ENCODE measurements at places on chromosomes 3 and 15.

GRCh38 chr3:186909078-186909853, 21.1 kb upstream of the ST6GAL1 start:
- no peak for DNase-seq

DNA sequence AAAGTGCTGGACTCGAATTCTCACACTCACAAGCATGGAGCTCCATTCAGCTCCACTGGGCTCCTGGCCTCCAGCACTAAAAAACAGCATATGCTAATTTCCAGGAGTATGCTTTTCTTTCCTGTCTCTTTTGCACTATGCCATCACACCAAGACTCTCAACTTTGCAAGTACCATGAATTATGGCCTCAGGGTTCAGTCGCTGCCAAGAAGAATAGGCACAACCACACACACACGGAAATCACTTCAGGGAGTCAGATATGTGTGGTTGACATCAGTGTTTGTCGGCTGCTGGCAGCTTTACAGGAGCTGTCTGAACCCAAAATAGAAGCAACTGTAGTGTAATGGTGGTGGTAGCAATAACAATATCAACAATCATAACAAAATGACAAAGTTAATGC, 305.0 kb upstream of the SLCO3A1 start:
- DNase-seq, result no peak

GRCh38 chr3:61227799-61228198, 23.5 kb downstream of the FHIT start:
- no peak for DNase-seq

DNA sequence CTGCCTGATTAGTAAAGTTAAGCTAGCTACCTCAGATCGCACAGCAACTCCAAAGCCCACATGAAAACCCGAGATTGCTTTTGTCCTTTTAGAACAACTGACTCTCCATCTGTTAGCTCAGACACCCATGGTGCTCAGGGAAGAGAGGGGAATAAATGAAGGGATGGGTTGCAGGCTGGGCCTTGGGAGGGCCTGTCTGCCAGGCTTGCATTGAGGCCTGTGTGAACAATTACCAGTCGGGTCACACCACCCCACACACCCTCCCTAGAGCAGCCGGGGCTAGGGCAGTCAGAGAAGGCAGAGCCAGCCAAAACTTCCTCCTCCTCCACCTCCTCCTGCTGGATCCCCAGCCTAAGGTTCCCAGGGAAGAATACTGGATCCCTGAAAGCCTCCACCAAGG, 8.8 kb upstream of the PRKAR2A start:
- DNase-seq, result no peak

GRCh38 chr3:184914628-184915027, 102.7 kb downstream of the VPS8 start:
- no peak for DNase-seq

GRCh38 chr3:115523458-115523857, 99.9 kb upstream of the GAP43 start:
- DNase-seq, result no peak

DNA sequence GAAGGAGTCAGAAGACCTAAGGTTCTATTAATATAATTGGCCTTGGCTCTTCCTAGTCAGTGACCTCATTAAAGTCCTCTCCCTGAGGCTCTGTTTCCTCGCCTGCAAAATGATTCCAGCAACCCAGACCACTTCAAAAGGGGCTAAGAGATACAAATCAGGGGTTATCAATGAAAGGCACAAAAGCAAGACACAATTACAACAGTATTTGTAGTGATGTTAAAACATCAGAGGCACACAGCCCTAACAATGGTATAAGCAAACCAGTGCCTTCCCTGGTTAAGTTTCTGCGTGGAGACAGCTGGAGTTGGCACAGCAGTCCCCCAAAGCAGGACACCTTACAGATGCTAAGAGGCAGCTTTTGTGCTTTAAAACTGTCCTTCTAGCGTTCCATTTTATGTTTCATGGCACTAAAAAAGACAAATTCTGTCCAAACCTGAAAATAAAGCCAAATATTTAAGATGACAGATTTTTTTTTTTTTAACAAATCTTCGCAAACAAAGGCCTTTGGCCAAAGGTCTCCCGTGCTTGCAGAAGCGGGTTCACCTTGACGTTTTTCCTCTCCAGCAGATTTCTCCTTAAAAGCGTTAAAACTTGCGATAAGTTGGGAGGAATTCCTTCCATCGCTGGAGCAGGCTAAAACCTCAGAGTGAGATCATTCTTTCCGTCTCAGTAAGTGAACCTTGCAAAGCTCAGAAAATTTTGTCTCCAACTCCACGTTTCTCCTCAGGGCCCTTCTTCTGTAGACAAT, 999 bp downstream of the ZNF280D start:
- DNase-seq, result peak; percentile 30

- no peak for DNase-seq
These were observed 388.7 kb upstream of the RGMA start for GRCh38 chr15:93477721-93478120.

GRCh38 chr3:155805802-155806618, at the start of gene C3orf33:
Gene C3orf33 (minus strand): TSS chr3:155806278. CDS start chr3:155806252, 26 bp downstream.
- DNase-seq, result peak; percentile 69

- DNase-seq, result no peak
These were observed 60.2 kb downstream of the CORO2B start for GRCh38 chr15:68638953-68639515.

DNA sequence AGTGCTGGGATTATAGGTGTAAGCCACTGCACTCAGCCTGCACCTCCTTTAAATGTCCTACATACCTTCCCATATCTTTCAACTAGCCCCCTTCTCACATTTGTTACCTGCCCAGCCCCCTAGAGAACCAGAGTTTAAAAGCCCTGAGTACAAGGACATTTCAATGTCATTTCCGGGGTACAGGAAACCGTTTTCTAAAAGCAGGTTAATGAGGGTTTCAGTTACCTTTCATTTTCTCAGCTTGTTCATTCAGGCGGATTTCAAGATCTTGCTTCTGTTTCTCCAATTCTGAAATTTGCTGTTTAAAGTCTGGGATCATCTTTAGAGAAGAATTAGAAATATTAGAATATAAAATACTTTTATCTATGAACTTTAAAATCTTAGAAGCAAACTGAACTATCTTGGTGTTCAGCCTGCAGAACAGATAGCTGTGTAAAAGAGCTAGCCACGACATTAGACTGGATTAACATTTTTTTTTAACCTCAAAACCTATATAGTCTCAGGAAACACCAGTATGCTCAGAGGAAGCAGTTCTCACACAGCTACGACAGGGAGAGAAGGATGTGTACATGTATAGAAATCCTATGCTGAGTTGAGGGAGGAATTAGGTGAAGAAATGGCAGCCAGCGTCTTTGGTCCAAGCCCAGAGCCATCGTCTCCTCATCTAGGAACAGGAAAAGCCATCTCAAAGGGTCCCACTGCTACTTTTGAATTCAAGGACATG, 29.9 kb upstream of the GNB5 start:
- DNase-seq, result no peak

DNA sequence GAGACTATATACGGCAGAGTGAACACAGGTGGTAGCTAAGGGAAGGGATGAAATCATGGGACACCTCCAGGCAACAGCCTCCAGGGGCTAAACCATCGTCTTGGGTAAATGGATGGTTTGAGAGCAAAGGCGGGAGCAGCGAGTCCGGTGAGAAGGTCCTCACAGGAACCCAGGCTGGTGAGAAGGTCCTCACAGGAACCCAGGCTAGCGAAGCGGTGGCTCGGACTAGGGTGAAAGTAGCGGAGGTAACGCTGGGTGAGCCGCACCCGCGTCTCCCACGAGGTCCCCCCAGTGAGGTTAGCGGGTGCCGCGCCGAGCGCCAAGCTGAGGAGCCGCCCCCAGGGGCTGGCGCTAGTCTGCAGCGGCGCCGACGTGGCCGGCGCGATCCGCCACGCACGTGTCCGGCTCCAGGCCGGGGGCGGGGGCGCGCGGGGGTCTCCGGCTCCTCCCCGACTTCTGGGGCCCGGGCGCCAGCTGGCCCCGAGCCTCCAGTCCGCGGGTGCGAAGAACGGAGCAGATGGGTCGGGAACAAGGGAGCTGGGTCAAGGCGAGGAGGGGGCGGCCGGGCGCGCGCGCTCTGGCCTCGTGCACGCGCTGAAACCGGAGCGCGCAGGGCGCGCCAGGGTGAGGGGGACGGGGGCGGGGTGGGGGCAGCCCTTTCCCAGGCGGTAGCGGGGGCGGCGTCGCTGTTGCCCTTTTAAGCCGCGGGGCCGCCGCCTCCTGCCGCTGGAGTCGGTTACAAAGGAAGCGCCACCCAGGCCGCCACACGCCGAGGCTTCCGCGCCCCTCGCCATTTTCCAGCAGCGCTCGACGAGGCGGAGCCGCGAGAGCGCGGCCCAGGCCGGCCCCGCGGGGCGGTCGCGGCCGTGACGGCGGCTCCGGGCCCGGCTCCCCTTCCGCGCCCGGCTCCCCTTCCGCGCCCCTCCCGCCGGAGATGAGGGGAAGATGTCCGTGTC, at the start of gene UBE2Q2:
Gene UBE2Q2, plus strand, starts transcription at position 726 of the 956 bp plus-strand sequence. Its CDS starts 220 bp downstream, at position 946.
- DNase-seq, result peak; percentile 62

GRCh38 chr15:76198456-76199105, 112.7 kb downstream of the ETFA start:
- no peak for DNase-seq

- peak; percentile 34 for DNase-seq
These were observed 119.5 kb downstream of the FRMD5 start for GRCh38 chr15:44075535-44075934.

DNA sequence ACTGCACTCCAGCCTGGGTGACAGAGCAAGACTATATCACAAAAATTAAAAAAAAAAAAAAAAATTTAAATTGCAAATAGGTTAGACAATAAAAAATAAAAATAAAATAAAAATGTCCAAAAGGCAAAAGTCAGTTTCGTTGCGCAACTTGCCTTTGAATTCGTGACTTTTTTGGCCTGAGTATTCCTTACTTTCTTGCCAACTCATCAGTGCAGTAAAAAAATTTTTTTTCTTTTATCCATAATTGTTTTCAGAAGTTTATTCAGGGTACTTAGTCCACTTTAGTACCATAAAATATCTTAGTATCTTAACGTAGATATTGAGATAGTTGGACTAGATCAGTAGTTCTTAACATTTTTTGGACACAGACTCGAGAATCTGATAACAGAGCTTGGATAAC, 22.4 kb upstream of the CILP start:
- no peak for DNase-seq

DNA sequence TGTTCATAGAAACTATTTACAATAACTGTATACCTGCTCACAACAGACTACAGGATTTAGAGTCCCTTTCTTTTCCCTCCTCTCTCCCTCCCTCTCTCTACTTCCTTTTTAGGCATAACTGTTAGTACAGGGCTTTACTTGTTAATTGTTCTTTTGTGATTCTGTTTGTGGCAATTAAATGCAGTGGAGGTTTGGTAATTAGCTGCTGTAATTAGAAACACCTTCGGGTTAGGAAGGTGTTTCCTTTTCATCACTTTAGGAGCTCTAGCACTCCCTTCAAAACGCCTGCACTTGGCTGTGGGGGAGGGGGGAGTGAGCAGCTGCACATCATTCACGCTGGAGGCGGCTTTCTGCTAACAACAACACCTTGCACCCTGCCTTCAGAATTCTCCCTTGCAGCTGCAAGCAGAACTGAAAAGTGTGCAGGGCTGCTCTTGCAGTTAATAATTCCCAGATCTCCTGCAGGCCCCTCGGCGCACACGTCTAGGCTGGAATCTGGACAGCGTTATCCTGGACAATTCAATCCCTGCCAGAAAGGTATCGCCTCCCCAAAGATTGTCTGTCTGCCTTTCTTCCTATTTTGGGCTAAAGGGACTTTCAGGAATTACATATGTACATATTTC, 242.6 kb upstream of the RGMA start:
- no peak for DNase-seq

DNA sequence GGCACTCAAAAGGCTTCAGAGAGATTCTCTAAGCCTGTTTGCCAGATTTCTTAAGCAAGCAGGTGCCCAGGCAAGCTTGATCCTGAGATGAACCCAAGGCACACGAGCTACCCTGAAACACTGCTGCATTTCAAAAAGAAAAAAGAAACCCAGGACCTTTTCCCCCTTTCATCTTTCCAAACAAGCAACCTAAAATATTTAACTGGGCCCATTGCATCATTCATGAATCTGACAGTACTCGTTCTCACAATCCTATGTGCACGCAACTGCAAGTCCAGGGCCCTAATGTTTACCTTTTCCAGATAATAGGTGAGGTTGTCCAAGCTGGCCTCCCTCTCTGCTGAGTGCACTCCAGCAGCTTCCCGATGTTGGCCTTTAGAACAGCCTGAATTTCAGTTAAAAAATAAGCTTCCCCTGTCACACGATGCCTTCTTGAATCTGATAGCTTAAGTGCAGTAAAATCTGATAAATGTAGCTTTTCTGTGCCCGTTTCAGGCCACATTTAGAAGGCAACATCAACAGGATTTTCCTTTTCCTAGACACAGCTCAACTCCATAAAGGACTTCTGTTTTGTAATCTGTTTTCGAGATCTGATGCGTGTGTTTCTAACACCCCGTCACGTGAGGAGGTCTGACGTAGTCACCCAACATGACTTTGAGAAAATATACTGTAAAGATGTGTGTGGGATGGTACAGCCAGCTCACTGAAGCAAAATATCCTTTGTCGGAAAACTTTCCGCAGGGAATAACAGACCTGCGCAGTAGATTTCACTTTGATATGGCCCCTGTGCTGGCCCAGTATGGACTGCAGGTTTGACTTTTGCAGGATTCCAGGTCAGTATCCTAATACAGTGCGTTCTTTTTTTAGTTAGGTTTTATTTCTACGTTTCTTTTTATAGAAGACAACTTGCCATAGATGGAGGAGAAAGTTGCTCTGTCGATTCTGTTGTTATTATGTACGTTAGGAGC, 55.1 kb upstream of the RASA2 start:
- DNase-seq, result no peak

DNA sequence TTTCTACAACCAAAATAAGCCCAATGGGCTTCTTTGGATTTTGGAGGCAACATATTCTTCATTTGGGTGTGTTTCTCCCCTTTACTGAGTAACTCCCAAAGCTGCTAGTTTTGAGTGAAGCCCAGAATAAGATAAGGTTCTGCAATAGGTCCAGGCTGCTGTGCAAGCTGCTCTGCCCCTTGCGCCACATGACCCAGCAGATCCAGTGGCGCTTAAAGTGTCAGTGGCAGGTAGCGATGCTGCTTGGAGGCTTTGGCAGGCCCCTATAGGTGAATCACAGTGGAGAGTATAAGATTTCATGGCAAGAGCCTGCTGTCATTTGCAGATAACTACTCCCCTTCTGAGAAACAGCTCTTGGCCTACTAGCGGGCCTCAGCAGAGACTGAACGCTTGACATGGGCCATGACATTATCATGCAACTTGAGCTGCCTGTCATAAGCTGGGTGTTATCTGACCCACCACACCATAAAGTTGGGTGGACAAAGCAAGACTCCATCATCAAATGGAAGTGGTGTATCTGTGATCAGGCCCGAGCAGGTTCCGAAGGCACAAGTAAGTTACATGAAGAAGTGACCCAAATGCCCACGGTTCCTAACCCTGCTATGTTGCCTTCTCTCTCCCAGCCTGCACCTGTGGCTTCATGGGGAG, 88.4 kb upstream of the OXTR start:
- DNase-seq, result no peak

- DNase-seq, result no peak
These were observed 29.2 kb downstream of the UBE2Q2 start for GRCh38 chr15:75872403-75872990.

DNA sequence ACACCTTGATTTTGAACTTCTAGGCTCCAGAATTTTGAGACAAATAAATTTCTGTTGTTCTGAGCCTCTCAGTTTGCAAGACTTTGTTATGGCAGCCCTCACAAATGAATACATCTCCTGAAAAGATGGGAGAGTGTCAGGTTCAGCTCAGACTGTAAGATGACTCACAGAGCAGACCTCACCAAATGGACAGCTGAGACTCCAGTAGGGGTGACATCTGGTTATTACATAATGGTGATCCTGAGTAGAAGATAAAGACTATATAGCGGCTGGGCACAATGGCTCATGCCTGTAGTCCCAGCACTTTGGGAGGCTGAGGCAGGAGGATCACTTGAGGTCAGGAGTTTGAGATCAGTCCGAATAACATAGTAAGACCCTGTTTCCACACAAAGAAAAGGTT, 26.2 kb upstream of the MTMR14 start:
- DNase-seq, result peak; percentile 28
